Endodermal cell (in vitro differentiated cells): ENCODE measurements at places on chromosomes 16 and 17.

GRCh38 chr16:87586201-87586782, 16.0 kb upstream of the JPH3 start:
- peaks cover 6% of the 10 kb centered on the region for H3K27me3 ChIP-seq
- H3K36me3 ChIP-seq = no peaks in the 10 kb centered on the region
- H3K27ac ChIP-seq = no peak overlapping the region
- no peak overlapping the region for H3K4me3 ChIP-seq
- H3K4me1 ChIP-seq = no peaks in the 10 kb centered on the region

DNA sequence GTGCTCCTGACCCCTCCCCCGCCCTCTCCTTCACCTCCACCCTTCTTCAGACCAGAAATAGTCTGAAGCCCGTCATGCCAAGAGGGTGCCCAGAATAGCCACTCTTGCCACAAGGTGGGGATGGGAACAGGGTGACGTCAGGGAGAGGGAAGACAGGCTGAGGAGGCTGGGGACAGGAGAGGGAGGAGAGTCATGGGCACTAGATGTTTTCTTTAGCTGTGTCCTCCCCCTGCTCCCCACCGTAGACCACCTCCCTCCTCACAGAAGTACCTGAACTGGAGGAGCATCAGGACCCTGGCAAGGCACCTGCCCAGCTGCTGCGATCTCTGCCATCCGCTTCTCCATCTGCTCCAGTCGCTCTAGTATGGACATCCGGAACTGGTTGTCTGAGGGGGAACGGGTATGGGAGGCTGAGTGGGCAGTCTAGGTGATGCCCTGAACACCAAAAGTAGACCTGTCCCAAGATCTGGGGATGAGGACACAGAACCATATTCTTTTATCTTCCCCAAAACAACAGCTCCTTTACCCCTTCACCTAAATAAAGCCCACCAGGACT, 6.6 kb upstream of the SPAG7 start:
- no peak overlapping the region for H3K4me3 ChIP-seq
- DNase-seq = peak; percentile 42
- H3K27me3 ChIP-seq = peaks cover 13% of the 10 kb centered on the region
- H3K36me3 ChIP-seq = peaks cover 60% of the 10 kb centered on the region
- H3K27ac ChIP-seq = no peak overlapping the region
- H3K4me1 ChIP-seq = peaks cover 3% of the 10 kb centered on the region

- DNase-seq = peak; percentile 55
- H3K27me3 ChIP-seq = no peaks in the 10 kb centered on the region
- H3K36me3 ChIP-seq = peaks cover 28% of the 10 kb centered on the region
- H3K4me3 ChIP-seq = no peak overlapping the region
- H3K27ac ChIP-seq = no peak overlapping the region
- H3K4me1 ChIP-seq = peaks cover 10% of the 10 kb centered on the region
These were observed 10.9 kb downstream of the HDAC5 start for GRCh38 chr17:44112284-44113280.

GRCh38 chr16:88895335-88895734, 28.9 kb upstream of the PABPN1L start:
- H3K4me3 ChIP-seq = no peak overlapping the region
- H3K36me3 ChIP-seq = no peaks in the 10 kb centered on the region
- no peak for DNase-seq
- H3K27ac ChIP-seq = no peak overlapping the region
- H3K27me3 ChIP-seq = no peaks in the 10 kb centered on the region

DNA sequence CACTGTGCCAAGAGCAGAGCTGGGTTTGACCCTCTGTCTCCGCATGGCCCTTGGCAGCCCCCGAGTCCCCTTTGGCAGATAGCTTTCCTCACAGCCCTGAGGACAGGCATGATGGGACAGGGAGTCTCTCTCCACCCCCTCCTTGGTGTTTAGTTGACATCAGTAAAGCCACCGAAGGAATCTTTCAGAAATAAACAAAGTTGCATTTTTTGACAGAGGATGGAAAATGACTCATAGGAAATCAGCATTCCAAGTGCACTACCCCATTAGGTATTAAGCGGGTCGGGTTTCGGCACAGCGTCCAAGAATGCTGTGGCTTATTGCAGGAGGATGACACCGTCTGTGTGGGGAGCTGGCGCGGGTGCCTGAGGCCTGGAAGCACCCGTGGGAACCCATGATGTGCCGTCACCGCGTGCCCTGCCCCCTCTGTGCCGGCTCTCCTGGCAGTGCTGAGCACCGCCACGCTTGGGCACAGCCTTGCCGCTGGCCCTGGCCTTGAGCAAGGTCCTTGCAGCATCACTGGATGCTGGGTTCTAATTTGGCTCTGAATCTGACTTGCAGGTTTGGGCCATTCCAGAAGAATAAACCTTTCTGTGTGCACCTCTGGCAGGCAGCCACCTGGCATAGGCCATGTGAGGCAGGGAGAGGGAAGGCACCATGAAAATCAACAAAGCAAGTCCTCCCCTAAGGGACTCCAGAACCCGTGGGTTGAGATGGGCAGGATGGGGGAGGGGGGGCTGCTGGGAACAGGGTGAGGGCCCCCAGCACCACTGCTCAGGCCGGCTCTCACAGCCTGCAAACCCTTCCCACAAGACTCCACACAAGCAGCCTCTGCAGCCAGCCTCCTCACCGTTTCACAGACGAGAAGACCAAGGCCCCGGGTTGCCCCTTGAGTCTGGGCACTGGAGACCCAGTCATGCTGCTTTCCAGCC, 50.5 kb upstream of the ZNF469 start:
- H3K4me1 ChIP-seq = no peaks in the 10 kb centered on the region
- no peaks in the 10 kb centered on the region for H3K27me3 ChIP-seq
- no peak for DNase-seq
- no peak overlapping the region for H3K27ac ChIP-seq
- no peaks in the 10 kb centered on the region for H3K36me3 ChIP-seq
- H3K4me3 ChIP-seq = no peak overlapping the region
